ENCODE measurements at places on chromosomes 11 and 22.
A peak's percentile ranks its signal among the peaks of the same experiment; 100 is the strongest.

- DNase-seq, result no peak
Observed at GRCh38 chr11:65623852-65624616, 8.5 kb downstream of the PCNX3 start.

GRCh38 chr11:47248304-47248663, 330 bp downstream of the ACP2 start:
- DNase-seq, result no peak

GRCh38 chr11:62599901-62600300, 1.8 kb downstream of the MTA2 start:
- peak; percentile 70 for DNase-seq

GRCh38 chr11:94774345-94774744, 6.2 kb downstream of the AMOTL1 start:
- no peak for DNase-seq

GRCh38 chr11:20102397-20102796, 57.9 kb downstream of the DBX1 start:
- DNase-seq, result no peak

Measured in activated effector memory CD4-positive, alpha-beta T cell treated with anti-CD3 and anti-CD28 coated beads, Interleukin-2, amount 50 U/mL, for 16 hours (primary cell).